ENCODE measurements at places on chromosomes 2 and 18.

DNA sequence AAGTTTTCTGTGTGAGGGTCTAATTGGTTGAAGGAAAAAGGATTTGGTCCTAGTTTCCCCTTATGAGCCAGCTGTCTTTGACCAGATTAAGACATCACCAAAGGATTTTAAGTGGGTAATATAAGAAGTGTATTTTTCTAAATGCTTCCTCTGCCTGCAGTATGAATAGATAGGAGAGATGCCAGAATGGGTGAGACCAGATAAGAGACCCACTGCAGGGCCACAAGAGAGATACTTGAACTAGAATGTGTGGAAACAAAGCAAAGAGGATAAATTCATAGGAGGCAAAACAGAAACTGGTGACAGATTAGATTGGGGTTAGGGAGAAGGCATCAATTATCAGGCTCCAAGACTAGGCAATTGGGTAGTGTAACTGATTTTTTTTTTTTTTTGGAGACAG lies 1.1 kb upstream of the HDHD2 start:
- DNase-seq: no peak

DNA sequence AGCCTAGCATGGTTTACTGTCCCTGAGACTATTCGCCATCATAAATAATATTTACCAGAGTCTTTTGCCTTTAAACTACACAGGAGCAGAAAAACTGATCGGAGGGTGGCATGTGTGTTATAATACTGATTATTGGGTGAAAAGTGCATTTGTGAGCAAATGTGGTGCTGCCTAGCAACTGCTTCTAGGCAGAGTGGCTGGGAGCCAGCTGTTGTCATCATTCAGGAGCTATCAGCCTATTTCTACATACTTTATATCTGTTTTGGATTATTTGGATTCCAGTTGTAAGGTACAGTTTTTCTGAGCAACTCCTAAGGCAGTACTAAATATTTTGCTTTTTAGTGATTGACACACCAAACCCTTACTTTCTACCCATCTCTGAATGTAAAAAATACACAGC lies 75.0 kb upstream of the MSTN start:
- no peak for DNase-seq

- DNase-seq: no peak
Observed at GRCh38 chr18:42228581-42228980, 273.5 kb downstream of the PIK3C3 start.

- no peak for DNase-seq
Observed at GRCh38 chr2:36579297-36579664, 18.7 kb downstream of the FEZ2 start.

DNA sequence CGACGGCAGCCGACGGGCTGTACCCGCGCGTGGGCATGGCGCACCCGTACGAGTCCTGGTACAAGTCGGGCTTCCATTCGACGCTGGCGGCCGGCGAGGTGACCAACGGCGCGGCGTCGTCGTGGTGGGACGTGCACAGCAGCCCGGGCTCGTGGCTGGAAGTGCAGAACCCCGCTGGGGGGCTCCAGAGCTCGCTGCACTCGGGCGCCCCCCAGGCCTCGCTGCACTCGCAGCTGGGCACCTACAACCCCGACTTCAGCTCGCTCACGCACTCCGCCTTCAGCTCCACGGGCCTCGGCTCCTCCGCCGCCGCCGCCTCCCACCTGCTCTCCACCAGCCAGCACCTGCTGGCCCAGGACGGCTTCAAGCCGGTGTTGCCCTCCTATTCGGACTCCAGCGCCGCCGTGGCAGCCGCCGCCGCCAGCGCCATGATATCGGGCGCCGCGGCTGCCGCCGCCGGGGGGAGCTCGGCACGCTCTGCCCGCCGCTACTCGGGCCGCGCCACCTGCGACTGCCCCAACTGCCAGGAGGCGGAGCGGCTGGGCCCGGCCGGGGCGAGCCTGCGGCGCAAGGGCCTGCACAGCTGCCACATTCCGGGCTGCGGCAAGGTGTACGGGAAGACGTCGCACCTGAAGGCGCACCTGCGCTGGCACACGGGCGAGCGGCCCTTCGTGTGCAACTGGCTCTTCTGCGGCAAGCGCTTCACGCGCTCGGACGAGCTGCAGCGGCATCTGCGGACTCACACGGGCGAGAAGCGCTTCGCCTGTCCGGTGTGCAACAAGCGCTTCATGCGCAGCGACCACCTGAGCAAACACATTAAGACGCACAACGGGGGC lies 2.0 kb downstream of the SP9 start:
- no peak for DNase-seq

DNA sequence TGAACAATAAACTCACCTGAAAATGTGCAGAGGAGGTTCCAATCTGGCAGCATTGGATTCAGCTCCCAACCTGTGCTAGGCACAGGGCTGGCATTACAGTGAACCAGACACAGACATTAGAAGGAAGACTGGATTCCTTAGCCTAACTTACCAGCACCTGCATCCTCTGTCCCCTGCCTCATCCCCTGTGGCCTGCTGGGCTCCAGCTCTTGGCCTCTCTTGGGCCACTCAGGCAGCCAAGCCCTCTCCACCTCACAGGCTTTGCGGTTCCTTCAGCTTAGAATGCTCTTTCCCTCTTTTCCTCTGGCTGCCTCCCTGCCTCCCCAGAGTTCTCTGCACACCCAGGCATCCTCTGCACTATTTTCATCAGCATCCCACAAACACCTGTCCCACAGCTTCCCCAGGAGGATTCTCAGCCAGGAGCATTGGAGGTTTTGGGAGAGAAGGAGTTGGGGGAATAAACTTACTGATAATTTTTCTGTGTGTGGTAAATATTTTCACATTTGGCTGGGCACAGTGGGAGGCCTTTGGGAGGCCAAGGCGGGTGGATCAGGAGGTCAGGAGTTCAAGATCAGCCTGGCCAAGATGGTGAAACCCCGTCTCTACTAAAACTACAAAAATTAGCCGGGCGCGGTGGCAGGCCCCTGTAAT lies 132.0 kb downstream of the INHBB start:
- DNase-seq: no peak

GRCh38 chr2:80269806-80270205 lies 34.7 kb downstream of the LRRTM1 start:
- no peak for DNase-seq

DNA sequence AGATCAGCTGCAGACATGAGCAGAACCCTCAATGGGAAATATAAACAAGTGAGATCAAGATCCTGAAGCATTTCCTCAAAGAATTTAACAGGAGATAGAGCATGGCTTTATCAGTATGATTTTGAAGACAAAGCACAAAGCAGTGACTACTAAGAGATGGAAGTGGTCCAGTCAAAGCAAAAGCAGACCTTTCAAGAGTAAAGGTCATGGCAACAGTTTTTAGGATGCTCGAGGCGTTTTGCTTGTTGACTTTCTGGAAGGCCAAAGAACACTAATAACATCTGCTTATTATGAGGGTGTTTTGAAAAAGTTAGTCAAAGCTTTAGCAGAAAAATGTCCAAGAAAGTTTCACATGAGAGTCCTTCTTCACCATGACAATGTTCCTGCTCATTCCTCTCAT lies 128.5 kb downstream of the KCNE4 start:
- no peak for DNase-seq

DNA sequence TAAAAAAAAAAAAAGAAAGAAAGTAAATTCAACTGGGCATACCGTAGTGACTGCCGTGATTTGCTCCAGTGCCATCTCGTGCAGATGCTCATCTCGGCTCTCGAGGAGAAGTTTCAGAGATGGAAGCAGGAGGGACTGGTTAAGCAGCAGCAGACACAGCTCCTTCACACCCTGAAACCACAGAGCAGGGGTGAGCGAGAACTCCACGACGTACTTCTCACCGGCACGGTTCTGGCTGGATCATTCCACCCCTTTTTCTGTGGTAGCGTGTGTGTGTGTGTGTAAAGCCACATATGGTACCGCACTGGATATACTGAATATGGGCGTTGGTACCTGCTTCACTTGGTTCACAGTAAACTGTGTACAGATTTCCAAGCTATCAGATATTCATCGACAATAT lies 382.2 kb downstream of the NBAS start:
- DNase-seq: no peak

DNA sequence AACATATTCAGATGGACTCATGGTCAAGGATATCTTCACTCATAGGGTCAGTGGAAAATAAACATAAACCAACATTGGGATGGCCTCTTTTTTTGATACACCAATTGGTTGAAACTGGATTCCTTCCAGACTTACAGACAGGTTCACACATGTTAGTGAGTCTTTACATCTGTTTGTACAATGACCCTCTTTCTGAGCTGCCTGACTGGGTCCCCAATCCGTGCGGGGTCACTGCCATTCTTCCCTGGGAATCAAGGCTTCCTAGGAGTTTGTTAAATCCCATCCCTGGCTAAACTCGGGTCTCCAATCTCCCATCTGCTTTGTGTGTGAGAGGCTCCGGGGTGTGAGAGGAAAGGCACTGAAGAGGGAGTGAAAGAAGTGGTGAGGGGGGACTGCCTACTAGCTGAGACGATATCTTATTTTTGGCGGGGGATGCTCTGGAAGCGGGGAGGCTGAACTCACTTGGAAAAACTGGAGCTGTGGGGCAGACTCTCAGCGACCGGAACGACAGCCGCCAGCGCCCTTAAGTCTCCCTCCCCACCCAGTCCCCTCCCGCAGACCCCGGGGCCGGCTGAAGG lies 487 bp downstream of the STARD6 start:
- no peak for DNase-seq

DNA sequence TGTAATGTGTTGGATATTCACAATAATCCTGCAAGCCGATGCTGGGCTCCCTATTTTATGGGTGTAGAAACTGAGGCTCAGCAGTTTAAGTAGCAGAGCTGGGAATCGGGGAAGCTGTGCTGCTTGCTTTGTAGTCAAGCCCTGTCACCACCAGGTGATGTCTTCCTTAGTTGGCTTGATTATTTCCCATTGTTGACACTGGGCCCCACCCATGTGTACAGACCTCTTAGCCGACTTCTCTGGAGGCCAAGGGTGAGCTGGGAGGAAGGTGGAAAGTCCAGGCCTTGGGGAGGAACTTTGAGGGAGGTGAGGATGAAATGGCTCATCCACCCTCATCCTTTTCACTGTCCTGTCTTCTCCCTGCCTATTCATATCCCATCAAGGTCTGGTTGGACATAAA lies 60.0 kb downstream of the CAPN13 start:
- DNase-seq: no peak

- no peak for DNase-seq
Observed at GRCh38 chr18:45571714-45572113, 43.6 kb upstream of the SLC14A2 start.

- no peak for DNase-seq
Observed at GRCh38 chr2:173884025-173884802, 81.0 kb downstream of the SP3 start.

DNA sequence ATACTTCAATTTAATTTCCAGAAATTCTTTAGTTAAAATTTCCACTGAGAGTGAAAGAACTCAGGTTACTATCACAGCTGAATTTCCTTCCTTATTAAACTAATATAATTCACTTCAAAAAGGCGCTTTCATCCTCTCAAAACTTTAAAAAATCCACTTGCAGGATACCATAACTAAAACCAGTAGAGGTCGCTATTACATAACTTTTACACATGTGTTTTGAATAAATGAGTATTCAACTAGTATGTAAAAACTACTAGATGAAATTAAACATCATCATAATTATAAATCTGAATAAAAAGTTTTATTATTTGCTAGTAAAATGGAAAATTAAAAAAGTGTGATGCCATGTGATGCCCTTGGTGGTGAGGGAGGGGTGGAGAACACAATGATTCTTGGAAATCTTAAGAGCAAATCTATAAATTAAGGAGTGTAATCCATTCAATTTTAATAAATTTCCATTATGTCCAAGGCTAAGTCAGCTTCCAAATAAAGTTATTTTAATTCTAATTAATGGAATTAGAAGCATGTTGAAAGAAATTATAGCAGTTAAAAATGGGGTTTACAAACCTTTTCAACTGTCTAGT lies 61.4 kb downstream of the SOS1 start:
- DNase-seq: no peak

GRCh38 chr2:68487773-68488355 lies 20.5 kb downstream of the APLF start:
- no peak for DNase-seq

GRCh38 chr2:168244318-168244717 lies 3.1 kb downstream of the STK39 start:
- DNase-seq: no peak

Measured in GM12891 (cell line).